ENCODE measurements at places on chromosomes 5 and 9.

- DNase-seq: no peak
Measured at GRCh38 chr5:10310066-10310779, 2.5 kb upstream of the CMBL start.

GRCh38 chr5:16666883-16667398 lies 50.1 kb upstream of the RETREG1 start:
- no peak for DNase-seq

DNA sequence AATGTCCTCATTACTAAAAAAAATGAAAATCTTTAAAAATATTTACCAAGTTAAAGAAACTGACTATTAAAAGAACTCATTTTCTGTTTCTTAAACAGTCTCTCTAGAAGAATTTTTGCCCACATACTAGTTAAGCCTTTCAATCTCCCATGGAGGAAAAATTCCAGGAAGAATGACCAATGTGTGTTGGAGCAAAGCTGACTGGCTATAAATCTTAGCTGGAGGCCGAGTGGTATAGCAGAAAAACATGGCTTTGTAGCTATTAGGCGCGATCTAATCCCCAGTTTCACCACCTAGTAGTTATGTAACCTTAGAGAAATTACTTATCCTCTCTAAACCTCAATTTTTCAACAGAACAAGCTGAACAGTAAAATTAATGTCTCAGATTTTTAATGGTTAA lies 135.5 kb upstream of the PRLR start:
- no peak for DNase-seq

DNA sequence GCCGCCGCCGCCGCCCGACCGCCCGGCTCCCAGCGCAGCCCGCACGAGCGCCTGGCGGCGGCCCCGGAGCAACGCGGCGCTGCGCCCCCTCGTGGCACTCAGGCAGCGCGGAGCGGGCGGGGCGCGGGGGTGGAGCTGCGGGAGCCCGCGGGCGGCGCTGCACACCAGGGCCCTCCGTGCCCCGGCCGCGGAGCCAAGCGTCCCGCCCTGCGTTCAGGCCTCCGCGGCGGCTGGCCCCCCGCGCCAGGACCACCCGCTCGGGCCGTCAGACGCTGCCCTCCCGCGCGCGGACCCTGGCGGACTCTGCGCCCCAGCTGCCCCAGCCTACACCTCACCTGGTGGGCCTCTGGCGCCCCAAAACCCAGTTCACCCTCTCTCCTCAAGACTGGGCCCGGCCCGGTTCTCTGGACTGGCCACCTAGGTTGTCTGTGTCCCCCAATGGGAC lies at the start of gene RASGEF1C:
TSS of gene RASGEF1C (minus strand) at position 75 of the 445 bp plus-strand sequence. CDS start 71,159 bp downstream, outside the sequence.
- DNase-seq: peak; percentile 43

- no peak for DNase-seq
Measured at GRCh38 chr5:5424736-5425135, 2.3 kb downstream of the ICE1 start.

DNA sequence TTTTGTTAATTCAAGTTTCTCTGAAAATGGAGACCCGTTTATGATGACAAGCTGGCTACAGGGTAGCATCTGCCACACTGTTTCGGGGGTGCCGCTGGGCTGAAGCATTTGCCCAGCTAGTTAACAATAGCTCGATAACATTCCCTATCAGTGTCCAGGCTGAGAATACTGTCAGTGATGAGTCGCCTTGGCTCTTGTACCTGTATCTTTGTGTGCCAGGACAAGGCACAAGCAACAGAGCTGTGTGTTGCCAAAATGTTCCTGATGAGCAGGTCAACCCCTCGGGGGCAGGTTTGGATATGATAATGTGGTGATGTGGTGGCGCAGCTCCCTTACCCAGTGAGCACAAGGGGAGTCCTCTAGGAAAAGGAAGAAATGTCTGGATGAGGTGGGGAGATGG lies 7.0 kb downstream of the TGFBI start:
- no peak for DNase-seq

GRCh38 chr5:14107536-14107935 lies 35.6 kb upstream of the TRIO start:
- no peak for DNase-seq

DNA sequence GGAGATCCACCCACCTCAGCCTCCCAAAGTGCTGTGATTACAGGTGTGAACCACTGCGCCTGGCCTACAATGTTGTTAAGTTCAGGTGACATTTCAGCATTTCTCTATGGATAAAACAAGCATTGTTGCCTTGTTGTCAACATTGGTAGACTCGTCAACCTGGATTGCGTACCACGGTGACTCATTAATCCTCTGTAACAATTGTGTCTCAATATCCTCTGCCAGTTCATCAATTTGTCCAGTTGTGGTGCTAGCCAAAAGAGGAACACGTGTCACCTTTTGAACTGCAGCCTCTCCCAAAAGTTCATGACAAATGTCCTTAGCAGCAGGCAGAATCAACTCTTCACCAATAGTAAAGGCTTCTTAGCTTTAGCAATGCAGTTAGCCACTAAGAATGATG lies 46.3 kb upstream of the LARP1 start:
- no peak for DNase-seq

DNA sequence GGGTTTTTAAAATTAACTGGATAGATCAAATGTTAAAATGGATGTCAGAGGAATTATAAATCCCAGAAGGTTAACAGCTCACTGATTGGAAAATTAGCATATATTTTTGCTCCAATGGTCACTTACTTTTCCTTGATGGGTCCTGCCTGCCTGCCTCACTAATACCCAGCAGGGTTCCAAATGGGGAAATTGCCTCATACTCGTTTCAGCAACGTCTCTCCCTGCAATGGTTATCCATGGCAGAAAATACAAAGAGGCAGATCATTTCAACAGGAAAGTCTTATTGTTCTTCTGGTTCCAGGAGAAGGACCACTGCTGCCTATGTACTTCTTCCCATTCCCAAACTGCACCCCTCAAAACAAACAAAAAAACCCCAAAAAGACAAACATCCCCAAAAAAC lies 71.3 kb downstream of the ERP44 start:
- DNase-seq: no peak

GRCh38 chr9:3441197-3441816 lies 84.5 kb downstream of the RFX3 start:
- peak; percentile 18 for DNase-seq

- no peak for DNase-seq
Measured at GRCh38 chr5:158947846-158948245, 151.9 kb downstream of the EBF1 start.

DNA sequence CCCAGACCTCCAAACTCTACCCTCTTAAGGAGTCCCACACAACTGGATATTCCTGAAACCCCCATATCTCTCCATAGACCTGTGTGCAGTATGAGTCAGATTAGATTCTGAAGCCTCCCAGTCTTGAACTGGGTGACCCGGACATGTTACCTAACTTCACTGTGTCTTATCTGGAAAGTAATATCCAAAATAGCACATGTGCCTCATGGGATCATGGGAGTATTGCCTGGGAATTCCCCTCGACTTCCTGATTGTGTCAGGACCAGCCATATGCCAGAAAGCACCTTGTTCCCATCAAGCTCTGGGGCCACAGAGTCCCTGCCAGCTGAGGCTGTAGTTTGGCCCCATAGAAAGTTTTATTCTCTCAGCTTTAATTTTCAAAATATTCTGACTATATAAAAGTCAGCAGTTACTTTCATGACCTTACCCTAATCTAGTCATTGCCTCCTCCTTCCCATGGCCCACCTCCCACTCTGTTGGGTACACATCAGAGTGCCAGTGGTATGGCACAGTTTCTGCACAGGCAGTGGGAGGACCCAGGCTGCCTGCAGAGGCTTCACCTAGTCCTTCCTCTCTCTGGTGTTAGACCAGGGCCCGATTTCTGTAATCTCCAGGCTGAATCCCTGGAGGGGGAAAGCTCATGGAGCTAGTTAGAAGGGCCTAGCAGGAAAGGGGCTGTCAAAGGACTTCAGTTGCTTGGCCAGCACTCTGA lies 19.5 kb upstream of the B4GALT1 start:
- no peak for DNase-seq

- DNase-seq: no peak
Measured at GRCh38 chr5:164373876-164374275, 868.5 kb downstream of the MAT2B start.

- no peak for DNase-seq
Measured at GRCh38 chr9:69093471-69094103, 58.0 kb downstream of the FXN start.

DNA sequence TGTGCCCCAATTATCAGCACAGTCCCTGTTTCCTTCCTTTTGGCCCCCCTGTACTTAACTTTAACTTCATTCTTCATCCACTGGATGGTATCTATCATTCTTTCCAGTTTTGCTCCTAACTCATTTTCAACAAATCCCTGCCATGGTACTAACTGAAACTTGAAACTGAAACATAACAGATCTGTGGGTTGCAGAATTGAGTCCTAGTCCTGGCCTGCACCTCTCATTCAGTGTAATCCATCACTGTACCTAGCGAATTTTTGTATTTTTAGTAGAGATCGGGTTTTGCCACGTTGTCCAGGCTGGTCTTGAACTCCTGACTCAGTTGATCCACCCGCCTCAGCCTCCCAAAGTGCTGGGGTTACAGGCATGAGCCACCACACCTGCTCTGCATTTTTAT lies 15.3 kb upstream of the PIK3R1 start:
- no peak for DNase-seq

GRCh38 chr5:148739524-148739923 lies 85.2 kb upstream of the HTR4 start:
- DNase-seq: no peak

DNA sequence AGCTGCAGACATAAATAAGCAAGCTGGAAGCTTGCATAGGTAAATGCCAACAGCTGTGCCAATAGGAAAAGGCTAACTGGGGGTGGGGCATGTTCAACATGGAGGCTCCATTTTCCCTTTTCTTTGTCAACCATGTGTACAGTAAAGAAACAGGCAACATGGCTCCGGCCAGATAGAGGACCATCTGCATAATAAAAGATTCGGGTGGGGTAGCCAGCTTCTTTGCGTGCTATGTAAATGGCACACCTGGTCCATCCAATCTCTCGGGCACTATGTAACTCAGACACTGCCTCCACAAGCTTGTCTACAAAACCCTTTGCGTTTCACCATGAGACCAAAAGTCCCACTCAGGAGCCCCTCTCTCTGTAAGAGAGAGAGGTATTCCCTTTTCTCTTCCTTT lies 41.7 kb upstream of the DENND4C start:
- DNase-seq: no peak
